ENCODE measurements at places on chromosomes 2 and 18.
A peak's percentile ranks its signal among the peaks of the same experiment; 100 is the strongest.

- no peak for DNase-seq
These were observed 14.5 kb upstream of the KIF3C start for GRCh38 chr2:25996844-25997243.

- DNase-seq = no peak
These were observed 22.2 kb upstream of the IL1RL1 start for GRCh38 chr2:102289129-102289528.

DNA sequence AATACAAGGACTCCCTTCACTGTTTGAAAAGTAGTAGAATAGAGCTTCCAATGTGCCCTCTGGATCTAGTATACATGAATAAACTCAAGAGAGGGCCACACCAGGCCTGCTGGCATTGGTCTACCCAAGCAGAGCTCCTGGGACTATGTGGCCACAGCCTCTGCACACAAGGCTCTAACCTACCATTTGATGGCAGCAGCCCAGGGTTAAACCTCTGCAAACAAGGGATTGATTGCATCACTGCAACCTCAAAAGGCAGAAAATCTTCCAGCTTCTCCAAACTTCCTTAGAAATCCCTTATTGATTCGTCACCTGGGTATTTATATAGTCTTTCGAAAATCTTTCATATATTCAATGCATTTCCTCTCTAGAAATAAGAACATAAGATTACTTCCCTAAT is 147.6 kb upstream of the SETBP1 start:
- DNase-seq = no peak

DNA sequence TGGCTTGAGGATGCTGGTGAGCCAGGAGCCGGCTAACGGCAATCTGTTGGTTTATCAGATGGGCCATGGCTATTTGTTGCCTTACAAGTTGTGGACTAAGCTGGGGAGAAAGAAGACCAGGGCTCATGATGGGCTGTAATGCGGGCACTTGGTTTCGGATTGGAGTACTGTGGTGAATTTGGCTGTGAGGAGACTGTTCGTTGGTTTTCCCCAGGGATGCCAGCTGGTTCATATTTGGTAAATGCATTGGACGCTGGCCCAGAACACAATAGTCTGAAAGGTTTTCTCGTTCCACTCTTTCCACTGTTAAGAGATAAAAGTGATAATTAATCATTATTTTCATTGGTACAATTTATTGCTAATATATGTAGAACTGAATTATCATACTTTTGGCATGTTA is 108.9 kb downstream of the SATB2 start:
- no peak for DNase-seq

- peak; percentile 29 for DNase-seq
These were observed 9.3 kb upstream of the THADA start for GRCh38 chr2:43605079-43605655.

- no peak for DNase-seq
These were observed 221.9 kb upstream of the RBBP8 start for GRCh38 chr18:22711192-22711685.

DNA sequence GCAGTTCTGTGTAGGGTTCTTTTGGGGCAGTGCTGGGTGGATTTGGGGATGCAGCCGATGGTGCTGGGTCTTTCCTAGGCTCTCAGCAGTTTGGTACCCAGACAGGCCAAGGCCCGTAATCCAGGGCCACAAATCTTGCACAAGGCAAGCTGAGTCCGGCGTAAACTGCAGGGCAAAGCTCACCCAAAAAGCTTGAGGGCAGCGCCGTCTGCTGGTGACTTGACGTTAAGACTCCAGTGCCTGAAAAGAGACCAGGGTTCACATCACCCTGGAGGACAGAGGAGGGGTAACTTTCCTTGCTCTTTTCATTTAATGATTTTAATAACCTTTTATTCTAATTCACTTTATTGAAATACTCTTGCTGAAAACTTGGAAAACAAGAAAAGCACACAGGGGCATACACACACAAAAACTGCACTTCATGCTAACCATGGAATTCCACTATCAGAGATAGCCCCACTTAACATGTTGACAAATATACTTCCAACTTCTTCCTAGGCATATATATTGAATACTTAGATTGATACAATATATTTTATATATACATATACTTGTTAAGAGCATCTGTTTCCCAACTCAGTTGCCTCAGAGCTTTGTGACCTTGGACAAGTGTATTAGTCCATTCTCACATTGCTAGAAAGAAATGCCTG is 38.9 kb downstream of the CNGA3 start:
- peak; percentile 80 for DNase-seq

DNA sequence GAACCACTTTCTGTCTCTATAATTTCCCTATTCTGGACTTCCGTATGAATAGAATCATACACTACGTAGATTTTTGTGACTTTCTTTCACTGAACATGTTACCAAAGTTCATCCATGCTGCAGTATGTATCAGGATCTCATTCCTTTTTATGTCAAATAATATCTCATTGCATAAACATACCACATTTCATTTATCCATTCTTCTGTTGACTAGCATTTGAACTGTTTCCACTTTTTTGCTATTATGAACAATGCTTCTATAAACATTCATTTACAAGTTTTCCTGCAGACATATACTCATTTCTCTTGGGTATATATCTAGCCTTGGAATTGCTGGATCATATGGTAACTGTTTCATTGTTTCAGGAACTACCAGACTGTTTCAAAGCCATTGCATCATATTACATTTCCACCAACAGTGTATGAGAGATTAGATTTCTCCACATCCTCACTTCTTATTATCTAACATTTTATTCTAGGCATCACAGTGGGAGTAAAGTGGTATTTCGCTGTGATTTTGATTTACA is 186.2 kb downstream of the DYM start:
- peak; percentile 30 for DNase-seq

DNA sequence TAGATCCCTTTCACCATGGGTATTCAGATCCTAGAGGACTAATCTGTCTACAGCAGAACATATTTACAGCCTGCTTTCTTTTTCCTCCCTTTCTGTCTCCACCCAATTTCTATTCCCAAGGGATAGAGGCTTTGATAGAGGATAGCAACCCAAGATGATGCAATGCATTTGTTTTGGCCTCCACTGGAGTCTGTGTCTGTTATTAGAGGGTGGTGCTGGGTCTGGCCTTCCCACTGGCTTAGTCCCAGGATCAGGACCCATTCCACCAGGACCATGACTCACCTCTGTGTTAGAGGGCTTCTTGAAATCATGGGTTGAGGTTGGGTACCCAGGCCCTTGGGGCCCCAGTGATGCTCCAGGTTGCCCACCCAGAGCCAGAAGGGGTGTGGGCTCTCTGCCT is 239.7 kb upstream of the TNP1 start:
- no peak for DNase-seq

- DNase-seq = no peak
These were observed 471.7 kb downstream of the THSD7B start for GRCh38 chr2:137237055-137237454.

DNA sequence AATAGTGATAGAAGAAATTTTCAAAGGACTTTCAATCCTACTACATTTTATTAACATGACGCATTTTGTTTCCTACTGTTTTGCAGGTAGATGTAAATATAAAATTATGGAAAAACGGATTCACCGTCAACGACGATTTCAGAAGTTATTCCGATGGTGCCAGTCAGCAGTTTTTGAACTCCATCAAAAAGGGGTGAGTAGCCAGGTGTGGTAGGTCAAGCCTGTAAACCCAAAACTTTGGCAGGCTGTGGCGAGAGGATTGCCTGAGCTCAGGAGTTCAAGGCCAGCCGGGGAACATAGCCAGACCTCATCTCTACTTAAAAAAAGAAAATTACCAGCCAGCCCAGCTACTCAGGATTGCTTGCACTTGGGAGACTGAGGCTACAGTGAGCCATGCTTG is 33.0 kb upstream of the MFSD2B start:
- no peak for DNase-seq

DNA sequence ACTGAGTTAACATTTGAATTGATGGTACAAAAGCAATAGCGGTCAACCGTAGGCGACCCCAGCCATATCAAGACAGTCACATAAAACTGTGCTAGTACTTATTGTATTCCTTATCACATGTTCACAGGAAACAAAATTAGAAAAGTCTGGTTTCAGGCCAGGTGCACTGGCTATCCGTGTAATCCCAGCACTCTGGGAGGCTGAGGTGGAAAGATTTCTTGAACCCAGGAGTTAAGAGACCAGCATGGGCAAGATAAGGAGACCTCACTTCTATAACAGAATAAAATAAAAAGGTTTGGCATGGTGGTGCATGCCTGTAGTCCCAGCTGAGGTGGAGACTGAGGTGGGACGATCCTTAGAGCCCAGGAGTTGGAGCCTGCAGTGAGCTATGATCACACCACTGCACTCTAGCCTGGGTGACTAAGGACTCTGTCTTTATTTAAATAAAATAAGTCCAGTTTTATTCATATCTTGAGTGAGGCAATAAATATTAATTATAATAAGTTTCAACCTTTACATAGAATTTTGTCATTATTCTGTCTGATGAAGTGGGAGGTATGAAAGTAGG is 84.1 kb upstream of the RGPD4 start:
- no peak for DNase-seq

DNA sequence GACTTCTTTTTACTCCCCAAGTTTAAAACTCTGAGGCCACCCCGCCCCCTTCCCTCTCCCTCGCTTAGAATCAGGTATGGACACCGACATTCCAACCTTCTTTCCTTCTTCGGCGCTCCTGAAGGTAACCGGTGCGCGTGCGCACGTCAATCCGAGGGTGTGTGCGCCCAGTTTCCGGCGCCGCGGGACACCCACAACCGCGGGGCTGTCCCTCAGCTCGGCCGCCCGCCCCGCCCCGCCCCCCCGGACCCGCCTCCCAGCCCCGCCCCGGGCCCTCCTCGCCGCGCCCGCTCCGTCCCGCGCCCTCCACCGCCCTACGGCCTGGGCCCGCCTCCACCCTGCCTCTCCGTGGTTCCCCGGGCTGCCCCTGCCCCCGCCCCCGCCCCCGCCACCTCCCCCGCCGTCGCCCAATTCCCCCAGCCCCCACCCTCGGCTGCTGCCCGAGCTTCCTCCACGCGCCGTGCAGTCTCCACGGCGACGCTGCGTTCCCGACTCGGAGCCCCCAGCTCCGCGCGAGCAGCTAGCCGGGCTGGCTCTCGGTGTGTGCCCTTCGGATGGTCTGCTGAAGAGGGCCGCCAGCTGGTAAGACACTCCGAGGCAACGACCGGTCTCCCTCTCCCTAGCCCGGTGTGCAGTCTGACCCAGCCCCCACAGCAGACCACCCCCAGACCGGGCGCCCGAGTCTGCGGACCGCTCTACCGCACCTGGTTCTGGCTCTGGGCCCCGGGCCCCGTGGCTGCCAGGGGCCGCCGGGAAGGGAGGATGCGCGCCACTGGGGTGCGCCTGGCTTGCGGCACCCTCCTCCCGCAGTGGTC is 635 bp downstream of the ERICH2 start:
- DNase-seq = peak; percentile 68

GRCh38 chr2:133434959-133435668 is 133.1 kb downstream of the NCKAP5 start:
- DNase-seq = no peak

GRCh38 chr2:99928470-99929053 is 213.8 kb downstream of the AFF3 start:
- peak; percentile 32 for DNase-seq

DNA sequence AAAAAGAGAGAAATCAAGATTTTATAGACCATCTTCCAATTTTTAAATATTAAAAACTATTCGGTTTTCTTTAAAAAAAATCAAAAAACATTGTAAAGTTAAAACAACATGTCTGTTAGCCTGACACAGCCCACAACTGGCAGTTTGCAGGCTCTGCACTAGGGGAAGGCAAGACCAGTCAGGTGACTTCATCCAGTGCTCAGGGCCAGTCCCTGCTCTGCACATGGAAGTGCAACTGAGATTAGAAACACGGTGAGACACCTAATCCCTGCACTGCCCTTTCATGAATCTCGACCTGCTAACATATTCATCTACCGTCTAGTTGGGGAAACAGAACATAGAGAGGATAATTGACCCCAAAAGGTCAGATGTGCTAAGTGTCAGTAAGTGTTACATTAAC is 135.2 kb downstream of the BARD1 start:
- no peak for DNase-seq

GRCh38 chr2:25872134-25872533 is 6.2 kb downstream of the ASXL2 start:
- DNase-seq = no peak

- DNase-seq = no peak
These were observed 4.1 kb downstream of the NEDD4L start for GRCh38 chr18:58048081-58048642.

- no peak for DNase-seq
These were observed 29.1 kb downstream of the CPO start for GRCh38 chr2:206968134-206969086.

DNA sequence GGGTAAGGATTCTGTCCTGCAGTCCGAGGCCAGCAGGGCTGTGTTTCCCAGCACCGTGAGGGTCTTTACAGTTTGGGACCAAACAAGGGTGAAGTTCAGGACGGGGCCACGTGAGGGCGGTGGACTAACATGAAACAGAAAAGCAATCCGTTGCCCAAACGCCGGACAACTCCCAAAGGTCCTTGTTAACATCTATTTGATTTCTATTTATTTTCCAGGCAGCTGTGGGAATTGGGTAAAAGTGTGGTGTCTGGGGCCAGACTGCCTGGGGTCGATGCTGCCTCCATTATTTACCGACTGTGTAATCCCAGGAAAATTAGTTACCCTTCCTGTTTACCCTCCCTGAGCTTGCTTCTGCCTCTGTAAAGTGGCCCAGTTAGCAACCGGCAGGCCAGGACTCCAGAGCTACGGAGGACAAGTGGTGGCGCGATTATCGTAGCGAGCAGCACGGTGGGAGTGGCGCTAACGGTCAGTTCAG is 66.3 kb upstream of the TCF7L1 start:
- DNase-seq = peak; percentile 54

GRCh38 chr2:227411990-227412350 is 24.2 kb upstream of the SCYGR1 start:
- DNase-seq = no peak

- peak; percentile 80 for DNase-seq
These were observed 101.2 kb downstream of the MCFD2 start for GRCh38 chr2:46814160-46814961.

GRCh38 chr2:69099541-69099940 is 86.6 kb downstream of the ANTXR1 start:
- DNase-seq = no peak

GRCh38 chr2:223901854-223902253 is 43.3 kb downstream of the WDFY1 start:
- no peak for DNase-seq

DNA sequence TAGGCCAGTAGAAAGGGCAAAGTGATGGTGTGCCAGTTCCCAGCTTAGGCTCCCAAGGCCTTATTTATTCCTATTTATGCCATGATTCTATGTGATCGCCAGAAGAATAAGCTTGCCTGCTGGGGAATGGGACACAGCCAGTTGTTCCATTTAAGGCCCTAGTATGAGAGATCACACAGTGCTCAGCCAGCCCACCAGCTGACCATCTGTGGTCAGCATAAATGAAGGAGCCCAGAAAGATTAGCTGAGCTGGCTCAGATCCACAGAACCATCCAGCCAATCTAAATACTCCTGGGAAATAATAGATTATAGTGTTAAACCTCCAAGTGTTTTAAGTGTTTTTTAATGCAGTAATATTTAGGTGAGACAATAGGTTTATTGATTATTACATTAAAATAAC is 12.6 kb upstream of the L3MBTL4 start:
- DNase-seq = no peak
